Stimulated activated CD4-positive, alpha-beta T cell treated with anti-CD3 and anti-CD28 coated beads, TNF-alpha, amount 100 ng/mL, for 48 hours (primary cell): ENCODE measurements at places on chromosomes 12 and 14.

GRCh38 chr12:105041186-105041585, 43.1 kb downstream of the ALDH1L2 start:
- no peak for DNase-seq

- no peak for DNase-seq
These were observed 2.5 kb upstream of the RNU6-8 start for GRCh38 chr14:32205554-32205953.

- no peak for DNase-seq
These were observed 5.8 kb upstream of the NEMF start for GRCh38 chr14:49858383-49858782.

DNA sequence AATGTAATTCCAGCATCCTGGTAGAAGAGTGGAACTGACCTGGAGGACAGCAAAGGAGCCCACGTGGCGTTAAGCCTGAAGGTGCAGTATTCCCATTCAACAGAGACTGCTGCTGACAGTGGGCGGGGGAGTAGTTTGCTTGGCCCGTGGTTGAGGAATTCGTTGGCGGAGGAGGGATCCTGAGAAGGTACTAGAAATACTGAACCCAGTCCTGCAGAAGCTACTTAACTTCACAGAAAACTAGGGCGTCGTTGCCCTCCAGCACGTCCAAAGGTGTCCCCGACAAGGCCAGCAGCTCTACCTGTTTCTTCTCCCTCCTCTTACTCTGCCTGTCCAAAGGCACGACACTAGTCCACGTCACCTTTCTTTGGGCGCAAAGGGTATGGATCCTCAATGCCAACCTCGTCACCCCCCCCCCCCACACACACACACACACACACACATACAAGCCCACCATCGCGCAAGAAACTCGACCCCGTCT, 303 bp downstream of the PUS7L start:
- DNase-seq: no peak

- DNase-seq: no peak
These were observed 133.1 kb downstream of the FGD4 start for GRCh38 chr12:32532422-32532821.
